Inflammatory macrophage treated with lipopolysaccharide for 1 hour (primary cell): ENCODE measurements at places on chromosomes 6 and 20.

DNA sequence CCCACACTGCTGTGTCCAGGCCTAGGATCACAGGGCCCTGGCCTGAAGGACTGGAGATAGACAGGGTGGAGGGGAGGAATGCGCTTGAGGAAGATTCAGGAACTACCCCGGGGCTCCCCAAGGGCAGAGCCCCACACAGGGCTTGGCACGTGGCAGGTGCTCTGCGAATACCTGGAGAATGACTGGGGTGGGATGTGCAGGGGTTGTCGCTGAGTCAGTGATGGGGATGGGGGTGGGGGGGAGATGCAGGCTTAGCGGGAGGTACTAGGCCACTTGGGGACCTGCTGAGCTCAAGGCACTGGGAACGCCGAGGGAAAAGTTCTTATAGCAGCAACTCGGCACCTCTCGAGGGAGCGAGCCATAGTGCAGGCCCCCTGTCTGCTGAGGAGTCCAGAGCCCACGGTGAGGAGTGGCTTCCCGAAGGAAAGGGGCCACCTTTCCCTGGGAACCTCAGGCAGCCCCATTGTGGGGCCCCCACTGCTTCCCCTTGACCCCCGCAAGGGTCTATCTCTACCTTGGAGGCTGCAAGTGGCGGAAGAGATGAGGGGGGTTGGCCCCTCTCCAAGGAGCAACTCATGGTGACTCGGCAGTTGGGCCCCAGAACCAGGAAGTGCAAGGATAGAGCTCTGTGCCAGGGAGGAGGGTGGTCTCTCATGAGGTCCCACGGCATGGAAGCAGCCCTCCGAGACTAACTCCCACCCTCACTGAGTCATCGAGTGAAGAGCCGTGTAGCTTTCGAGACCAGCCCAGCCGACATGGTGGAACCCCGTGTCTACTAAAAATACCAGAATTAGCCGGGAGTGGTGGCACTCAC is 33.1 kb downstream of the SRC start:
- DNase-seq, result peak; percentile 63

- no peak for DNase-seq
Measured at GRCh38 chr6:35185302-35185681, 28.5 kb upstream of the SCUBE3 start.

GRCh38 chr20:32583581-32584070 is 1.5 kb downstream of the NOL4L start:
- DNase-seq, result no peak

- DNase-seq, result no peak
Measured at GRCh38 chr6:18961566-18961965, 574.4 kb downstream of the RNF144B start.

DNA sequence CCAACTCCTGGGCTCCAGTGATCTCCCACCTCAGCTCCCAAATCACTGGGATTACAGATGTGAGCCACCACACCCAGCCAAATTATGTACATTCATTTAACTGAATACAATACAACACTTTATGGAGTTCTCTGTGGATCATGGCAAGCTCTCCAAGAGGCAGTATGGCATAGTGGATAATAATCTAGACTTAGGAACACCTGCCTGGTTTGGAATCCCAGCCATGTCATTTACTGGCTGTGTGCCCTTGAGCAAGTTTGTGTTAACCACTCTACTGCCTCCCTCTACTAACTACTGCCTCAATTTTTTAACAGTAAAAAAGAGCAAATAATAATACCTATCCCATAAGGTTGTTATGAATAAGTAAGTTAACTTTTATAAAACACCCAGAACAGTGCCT is 1.9 kb upstream of the ETV7 start:
- DNase-seq, result no peak

DNA sequence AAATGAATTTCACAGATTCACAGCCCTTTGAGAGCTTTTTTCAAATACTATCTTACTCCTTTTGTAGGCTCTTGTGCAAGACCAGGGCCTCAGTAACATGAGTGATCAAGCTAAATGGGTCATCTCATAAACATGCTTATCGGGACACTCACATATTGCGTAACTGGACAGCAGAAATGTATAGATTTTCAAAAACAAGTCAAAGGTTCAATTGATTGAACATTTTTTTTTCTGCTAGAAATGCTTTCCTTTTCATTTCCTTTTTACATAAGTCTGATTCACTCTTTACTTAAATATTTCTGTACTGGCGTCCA is 8.7 kb upstream of the SALL4 start:
- DNase-seq, result no peak

DNA sequence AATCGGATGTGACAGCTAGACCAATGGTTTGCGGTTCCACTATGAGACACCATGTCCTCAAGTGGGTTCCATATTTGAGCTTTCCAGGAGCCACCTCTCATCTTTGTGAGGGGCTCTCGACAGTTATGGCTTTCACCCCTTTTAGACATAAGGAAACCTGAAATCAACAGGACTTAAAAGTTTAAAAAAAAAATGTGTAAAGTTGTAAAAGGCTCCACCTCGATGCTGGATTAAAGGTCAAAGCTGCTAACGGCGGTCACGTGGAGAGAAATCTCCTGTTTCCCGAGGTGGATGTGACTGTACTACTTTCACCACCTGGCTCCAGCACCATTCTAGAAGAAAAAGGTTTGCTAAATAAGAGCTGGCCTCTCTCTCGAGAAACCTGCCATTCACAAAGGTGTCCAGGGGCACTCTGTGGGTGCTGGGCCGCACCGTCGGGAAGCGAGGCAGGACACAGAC is 542 bp downstream of the ATP5F1E start:
- DNase-seq, result no peak

- DNase-seq, result no peak
Measured at GRCh38 chr6:41215777-41216176, 12.4 kb upstream of the TREML4 start.

- DNase-seq, result peak; percentile 9
Measured at GRCh38 chr6:140269591-140270165, 895.2 kb upstream of the CITED2 start.

- no peak for DNase-seq
Measured at GRCh38 chr6:127146932-127147331, 28.5 kb downstream of the RSPO3 start.

DNA sequence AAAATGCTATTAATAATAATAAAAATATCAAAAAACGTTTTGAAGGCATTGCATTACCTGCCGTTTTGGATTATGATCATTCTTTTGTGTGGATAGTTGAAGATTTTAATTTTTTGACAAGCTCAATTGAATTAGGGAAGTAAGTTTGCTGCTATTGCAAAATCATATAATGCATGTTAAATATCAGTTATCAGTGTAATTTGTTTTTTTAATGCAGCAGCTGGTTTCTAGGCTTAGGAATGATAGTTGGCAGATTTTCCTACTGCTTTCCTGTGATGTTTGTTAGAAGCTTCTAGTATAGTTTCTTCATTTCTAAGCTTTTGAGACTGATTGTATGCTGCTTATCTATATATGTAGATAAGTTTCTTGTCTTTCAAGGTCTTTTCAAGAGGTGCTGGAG is 99.0 kb downstream of the JARID2 start:
- DNase-seq, result no peak

DNA sequence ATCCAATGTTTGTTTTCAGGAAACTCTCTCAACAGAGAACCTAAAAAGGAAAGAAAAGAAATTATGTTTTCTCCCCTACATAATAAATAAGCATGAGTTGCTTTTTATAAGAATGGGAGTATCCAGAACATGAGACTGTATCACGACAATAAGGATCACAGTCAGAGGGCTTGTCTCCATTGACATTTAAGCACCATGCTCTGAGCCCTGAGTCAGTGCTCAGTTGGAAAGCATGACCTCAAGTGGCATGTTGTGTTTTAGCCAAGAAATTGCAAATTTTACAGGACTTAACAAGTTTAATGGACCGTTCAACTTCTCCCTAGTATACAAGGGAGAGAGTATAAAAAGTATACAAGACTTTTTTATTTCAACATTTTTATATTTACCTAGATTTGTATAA is 431.6 kb downstream of the GJA1 start:
- DNase-seq, result no peak

DNA sequence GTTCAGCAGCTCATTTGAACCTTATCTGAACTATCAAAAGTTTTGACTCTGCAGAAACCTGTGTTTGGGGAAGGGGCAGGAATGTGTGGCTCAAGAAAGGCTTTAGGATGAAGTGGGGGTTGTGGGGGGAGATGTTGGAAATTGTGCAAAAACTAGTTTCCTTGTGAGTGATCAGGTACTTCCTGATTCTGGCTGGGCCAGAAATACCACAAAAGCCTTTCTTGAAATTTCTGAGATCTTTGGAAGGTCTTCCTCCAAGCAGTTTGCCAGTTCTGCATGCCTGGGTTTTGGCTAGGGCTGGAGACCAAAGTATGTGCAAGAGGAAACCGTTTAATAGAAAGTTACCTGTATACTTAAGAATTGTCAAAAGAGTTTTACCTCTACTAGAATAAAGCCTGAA is 116.6 kb downstream of the BMP2 start:
- DNase-seq, result no peak

DNA sequence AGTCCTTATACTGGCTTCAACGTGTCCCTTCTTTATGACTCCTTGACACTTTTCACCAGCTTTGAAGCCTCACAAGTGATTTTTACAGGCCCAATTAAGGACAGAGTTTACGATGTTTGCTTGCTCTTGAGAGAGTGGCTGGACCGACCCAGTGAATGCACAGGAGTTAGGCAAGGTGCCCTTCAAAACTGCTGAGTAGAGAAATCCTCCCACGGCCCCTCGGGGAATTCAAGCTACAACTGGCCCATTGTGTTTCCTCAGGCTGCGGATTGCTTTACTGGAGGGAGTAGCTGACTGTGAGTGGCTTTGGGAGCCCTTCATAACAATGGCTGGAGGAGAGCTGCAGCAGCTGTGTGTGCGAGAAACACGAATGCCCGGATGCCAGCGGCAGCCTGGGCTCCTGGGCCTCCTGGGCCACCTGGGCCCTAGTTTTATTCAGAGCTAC is 50.0 kb downstream of the SGK1 start:
- DNase-seq, result no peak

- DNase-seq, result no peak
Measured at GRCh38 chr6:89934685-89935366, 40.6 kb downstream of the GJA10 start.

GRCh38 chr6:82488403-82488802 is 124.8 kb downstream of the TPBG start:
- DNase-seq, result no peak

- DNase-seq, result no peak
Measured at GRCh38 chr6:16733085-16733484, 28.2 kb downstream of the ATXN1 start.

GRCh38 chr6:41650120-41650519 is 11.9 kb downstream of the MDFI start:
- DNase-seq, result no peak
